ENCODE measurements at places on chromosomes 4 and X.

- no peak for DNase-seq
Observed at GRCh38 chr4:88995874-88996273, 61.1 kb downstream of the FAM13A start.

DNA sequence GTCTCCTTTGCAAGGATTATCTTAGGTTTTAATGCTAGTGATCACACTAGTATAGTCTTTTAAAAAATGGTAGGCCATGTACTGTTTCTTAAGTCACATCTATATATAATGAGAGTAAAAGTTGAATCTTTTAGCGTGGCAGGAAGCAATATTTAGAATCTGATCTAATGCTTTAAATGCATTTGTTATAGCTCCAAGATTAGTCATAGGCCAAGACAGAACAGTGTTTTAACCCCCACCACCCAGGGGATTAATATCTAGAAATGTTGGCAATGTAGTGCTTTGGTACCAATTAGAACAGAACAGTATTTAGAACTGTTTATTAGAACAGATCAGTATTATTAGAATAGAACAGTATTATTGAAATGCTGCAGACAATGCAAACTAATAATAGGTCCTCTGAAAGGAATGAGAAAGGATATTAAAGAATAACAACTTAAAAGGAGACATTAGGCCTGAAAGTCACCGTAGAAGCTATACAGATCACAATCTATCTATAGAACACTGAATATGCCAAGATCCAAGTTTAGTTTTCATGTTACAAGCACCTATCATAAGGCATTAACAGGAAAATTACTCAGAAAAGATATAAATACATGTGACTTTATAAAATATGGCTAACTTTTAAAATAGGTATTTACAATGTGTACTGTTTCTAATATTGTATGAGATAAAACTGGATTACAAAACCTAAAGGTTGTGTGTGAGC is 146.2 kb downstream of the NPNT start:
- no peak for DNase-seq

GRCh38 chr4:82989575-82990429 is 20.8 kb downstream of the LIN54 start:
- no peak for DNase-seq

DNA sequence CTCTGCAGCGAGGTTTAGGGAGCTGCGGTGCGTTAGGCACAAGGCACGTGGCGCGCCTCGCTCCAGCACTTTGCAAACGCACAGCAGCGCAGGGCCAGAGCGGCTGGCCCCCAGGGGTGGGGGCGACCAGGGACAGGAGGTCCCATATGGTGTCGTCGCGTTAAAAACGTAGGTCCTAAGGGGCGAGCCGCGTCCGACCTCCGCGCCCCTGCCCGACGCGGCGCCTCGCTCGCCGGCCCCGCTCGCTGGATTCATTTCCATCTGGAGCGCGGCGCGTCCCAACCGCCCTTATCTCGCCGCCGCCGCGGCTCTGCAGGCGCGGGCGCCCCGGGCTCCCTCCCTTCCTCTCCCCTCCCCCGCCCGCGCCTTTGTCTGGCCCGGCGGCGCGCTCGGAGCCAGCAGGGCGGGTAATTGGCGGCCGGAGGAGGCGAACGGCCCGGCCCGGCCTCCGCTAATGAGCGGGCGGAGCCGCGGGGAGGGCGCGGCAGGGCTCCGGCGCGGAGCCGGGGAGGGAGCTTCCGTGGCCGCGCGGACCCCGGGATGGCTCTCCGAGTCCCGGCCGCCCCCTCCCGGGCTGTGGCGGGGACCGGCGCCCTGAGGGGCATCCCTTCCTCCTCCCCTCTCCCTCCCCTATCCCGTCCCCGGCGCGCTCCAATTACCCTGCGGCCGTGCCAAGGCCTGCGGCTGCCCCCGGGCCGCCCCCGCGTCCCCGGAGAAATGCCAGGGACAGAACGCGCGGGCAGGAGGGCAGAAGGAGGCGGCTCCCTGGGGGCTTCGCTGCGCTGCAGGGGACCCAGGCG is 409.0 kb downstream of the BCOR start:
- DNase-seq = no peak

DNA sequence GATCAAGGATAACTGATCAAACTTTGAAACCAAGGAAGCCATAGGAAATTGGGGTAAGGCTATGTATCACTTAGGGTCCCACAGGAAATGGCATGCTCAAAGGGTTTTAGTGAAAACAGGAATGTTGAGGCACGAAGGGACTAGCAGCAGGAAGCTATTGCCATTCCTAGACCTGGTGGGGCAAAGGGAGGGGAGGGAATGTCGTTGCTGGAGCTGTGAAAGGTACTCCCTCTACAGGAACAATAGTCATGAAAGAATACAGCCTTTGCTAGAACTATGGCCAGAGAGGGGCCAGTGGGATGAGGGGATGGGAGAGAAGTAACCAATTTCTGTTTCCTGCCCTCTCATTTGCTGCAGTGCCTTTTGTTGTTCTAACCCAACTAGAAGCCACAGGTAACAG is 11.9 kb downstream of the REPS2 start:
- no peak for DNase-seq

DNA sequence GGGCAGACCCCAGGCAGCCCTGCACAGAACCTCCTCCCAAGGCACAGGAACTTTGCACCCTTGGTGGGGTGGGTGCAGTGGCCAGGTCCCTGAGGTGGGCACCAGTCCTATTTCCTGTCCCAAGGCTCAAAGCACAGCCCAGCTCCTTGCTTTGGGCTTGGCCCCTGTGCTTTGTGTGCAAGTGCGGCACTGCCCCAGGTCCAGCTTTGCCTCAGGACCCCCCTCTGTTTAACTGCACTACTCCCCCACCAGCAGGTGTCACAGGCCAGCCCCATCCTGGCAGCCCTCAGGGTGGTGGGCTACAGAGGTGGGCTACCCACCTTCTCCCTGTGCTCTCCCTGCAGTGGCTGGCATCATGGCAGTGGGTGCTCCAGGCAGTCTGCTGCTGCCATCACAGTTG is 2469.0 kb downstream of the PCDH7 start:
- no peak for DNase-seq

- DNase-seq = no peak
Observed at GRCh38 chrX:129721870-129722269, 16.9 kb upstream of the XPNPEP2 start.

- DNase-seq = no peak
Observed at GRCh38 chr4:56764775-56765174, 56.7 kb downstream of the SPINK2 start.
